ENCODE measurements at places on chromosomes 2 and 18.

DNA sequence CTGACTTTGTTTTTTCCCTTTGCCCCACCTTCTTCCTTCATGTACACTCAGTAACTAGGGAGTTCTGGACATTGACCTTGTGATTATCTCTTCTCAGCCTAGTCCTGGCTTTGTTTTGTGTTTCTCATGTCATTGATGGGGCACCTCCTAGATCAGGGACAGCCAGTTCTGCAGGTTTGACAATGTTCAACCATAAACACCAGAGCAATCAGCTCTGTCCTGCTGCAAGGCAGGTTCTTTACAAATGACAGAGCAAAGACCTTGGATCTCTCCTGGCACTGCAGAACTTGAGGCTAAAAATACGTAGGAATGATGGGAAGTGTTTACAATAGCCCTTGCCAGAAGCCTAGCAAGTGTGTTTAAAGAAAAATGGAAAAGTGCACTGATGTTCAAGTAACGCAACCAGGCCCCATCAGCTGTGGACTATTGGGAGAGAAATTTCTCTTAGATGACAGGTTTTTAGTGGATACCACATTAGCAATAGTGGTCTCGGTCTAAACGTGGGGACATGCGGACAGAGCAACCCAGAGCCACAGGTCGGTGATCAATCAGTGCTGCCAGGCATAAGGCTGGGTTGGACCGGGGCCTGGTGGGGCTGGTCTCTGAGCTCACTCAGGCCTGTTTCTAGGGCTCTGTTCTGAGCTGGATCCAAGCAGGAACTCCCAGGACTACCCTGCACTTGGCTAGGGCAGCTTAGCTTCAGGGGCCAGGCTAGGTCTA is 76.8 kb downstream of the SOWAHC start:
- DNase-seq, result no peak

- DNase-seq, result no peak
Observed at GRCh38 chr2:218755567-218756404, 26.2 kb upstream of the CYP27A1 start.

- DNase-seq, result no peak
Observed at GRCh38 chr2:110860630-110861029, 128.3 kb downstream of the ACOXL start.

DNA sequence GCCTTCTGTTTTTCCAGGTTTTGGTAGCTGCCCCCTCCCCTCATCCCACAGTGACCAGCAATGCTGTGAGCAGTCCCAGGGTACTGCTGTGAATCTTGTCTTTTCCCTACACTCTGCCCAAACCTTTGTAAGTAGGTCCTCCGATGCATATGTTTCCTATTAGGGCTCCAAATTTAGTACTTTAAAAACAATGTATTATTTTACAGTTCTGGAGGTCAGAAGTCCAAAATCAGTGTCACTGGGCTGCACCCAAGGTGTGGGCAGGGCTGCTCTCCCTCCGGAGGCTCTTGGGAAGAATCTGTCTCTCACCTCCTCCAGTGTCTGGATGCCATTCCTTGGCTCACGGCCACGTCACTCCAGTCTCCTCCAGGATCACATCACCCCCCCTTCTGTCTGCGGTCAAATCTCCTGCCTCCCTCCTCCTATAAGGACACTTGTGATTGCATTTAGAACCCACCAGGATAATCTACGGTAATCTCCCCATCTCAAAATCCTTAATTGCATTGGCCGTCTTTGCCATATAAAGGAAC is 208.5 kb downstream of the SH3BP4 start:
- no peak for DNase-seq

DNA sequence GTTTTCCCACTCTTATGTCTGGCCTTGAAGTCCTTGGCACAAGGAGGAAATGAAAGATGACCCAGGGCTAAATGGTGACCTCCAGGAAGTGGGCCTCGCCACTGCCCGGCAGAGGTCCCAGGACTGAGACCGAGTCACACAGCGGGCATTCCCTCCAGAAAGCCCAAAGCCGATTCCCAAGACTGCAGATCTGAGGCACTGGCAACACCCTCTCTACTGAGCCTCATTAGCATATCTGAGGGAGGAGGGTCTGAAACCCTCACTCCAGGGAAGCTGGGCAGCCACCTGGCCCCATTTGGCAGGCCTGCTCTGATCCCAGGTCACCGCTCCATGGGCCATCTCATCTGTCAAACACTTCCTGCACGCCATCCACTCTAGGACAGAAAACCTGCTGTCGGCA is 29.1 kb downstream of the FAM178B start:
- no peak for DNase-seq

DNA sequence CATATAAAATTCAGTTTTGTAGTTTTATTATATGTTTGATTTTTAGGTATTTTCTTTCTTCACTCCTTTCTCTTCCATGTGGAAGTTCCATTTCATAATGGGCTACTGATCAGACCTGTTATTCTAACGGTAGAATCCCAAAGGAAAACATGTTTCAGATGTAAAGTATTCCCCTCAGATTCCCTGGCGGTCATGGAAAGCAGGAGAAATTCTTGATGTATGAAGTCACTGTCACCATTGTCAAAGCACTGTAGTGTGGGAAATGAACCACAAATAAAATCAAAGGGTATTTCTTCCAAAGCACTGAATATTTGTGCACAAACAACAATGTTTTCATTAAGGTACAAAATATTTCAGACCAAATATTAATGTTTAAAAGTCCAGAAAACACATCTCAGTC is 237.3 kb upstream of the KLHL14 start:
- peak; percentile 3 for DNase-seq

DNA sequence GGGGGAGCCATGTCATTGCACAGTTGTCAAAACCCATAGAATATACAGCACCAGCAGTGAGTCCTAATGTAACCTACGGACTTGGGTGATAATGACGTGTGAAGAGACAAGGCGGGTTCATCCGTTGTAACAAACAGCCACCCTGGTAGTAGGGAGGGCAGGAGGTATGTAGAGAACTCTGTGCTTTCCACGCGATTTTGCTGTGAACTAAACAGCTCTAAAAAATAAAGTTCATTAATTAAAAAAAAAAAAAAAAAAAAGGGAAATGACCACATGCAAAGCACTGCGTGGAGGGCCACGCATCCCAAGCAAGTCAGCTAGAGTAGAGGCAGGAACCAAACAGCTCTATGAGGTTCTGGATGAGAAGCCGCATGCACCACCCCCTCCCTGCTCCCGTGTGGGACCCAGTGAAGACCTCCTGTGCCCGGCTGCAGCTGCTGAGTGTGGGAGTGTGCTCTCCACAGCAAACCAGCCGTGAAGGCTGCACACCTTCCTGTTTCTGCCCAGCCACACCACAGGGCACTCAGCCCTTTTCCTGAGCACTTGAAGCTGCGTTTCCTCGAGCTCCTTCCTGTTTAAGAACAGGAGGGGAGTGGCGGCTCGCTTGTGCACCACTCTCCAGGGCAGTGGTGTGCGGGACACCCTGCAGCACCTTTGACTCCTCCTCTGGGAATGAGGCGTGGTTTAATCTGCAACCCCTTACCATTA is 65.6 kb downstream of the ODC1 start:
- no peak for DNase-seq

DNA sequence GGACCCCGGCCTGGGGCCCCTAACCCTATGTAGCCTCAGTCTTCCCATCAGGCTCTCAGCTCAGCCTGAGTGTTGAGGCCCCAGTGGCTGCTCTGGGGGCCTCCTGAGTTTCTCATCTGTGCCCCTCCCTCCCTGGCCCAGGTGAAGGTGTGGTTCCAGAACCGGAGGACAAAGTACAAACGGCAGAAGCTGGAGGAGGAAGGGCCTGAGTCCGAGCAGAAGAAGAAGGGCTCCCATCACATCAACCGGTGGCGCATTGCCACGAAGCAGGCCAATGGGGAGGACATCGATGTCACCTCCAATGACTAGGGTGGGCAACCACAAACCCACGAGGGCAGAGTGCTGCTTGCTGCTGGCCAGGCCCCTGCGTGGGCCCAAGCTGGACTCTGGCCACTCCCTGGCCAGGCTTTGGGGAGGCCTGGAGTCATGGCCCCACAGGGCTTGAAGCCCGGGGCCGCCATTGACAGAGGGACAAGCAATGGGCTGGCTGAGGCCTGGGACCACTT is 16.4 kb downstream of the EMX1 start:
- no peak for DNase-seq

DNA sequence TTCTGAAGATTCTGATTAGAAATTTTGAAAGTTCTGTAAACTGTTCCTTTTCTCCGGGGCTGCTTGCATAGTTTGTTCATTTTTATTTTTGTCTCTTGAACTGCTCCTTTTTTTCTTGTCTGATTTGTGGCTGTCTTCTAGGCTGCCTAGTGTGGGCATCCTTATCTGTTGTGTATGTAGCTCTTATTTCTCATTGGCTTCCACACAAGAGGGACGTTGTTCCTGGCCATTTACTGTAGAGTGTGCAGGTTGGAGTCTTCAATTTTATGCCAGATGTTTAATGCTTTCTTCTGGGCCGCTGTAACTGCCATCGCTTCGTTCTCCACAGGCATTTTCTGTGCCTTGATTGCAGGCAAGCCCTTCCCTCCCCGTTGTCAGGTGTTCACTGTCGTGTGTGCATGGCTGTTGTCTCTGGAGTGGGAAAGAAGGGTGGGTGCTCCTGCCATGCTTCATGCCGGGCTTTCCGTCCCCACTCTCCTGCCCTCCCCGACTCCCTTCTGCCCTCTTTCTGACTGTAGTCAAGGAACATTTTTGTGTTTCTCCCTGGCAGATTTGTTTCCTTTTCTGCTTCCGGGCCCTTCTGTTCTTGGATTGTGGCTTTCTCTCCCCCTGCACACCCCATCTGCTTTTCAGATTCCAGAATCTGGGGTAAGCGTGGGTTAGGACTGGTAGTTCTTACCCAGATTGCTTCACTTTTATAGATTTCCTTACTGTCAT is 15.5 kb downstream of the CEP192 start:
- no peak for DNase-seq

DNA sequence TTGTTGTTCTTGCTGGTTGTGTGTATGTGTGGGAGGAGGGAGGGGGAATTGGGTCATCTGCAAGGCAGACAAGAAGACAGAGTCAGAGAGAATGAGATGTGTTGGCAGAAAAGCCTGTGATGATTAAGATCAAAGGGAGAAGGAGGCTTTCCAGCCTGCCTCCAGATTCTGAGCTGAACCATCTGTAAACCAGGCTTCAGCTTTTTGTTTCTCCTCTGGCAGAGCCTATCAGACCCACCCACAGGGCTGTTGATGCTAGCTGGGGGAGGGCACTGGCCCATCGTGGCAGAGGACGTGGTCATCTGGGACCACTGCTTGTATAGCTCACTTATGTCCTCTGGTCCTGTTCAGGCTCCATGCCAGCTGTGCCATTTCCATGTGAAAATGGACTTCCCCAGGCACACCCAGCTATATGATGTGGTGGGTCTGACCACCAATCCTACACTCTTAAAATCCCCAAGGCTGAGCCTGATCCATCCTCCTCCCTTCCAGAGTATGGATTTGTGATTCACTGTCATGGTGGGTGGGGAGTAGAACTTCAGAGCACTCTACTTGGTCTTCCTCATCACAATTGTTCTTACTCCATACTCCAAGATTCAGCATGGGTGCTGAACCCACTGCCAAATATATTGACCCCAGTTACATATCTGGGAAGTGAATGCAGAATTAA is 27.8 kb upstream of the COL6A3 start:
- DNase-seq, result peak; percentile 88

- no peak for DNase-seq
Observed at GRCh38 chr2:101089419-101089818, 61.8 kb downstream of the TBC1D8 start.

DNA sequence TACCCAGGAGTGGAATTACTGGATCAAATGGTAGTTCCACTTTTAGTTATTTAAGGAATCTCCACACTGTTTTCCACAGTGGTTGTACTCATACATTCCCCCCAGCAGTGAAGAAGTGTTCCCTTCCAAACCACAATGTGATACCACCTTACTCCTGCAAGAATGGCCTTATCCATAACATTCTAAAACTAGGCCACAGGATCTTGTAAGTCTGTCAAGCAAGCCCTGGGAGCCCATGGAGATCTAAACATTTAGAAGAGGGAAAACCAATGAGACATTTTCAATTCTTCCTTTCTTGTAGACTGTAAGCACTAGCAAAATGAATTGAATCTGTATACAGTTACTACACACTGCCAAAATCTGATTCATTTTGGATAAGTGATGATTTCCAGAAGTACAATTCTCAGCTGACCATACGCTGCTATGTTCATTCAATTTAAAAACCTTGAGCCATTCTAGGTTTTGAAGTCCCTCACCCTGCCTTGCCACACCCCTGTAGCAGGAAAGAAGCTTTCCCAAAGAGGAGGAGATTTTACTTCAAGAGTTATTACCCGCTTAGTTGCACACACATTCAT is 149.1 kb downstream of the SLC8A1 start:
- DNase-seq, result no peak

DNA sequence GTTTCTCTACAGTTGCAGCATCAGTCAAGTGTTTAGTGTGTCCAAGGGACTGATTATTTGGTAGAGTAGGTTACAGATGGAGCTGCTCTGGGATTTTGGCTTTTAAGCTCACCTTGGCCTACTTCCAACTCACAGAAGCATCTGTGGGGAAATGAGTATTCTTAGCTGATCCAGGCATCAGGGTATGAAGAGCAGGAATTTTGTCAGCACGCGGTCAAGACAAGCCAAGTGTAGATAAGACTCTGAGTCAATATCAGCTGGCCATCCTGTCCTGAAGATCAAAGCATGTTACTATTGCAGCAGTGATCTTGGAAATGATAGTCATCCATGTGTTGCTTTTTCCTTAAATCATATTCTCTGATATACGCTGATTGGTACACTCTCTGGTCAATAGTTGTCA is 24.4 kb downstream of the SERPINB4 start:
- DNase-seq, result no peak

GRCh38 chr2:224401641-224402342 is at the start of gene FAM124B:
Gene FAM124B (minus strand): TSS chr2:224402107. CDS start chr2:224401768, 339 bp downstream.
- DNase-seq, result peak; percentile 68

Data from iris pigment epithelial cell (primary cell).